Transverse colon (tissue), 4 donors: ENCODE measurements at places on chromosomes 2 and 18.

- DNase-seq, result no peak
- H3K4me1 ChIP-seq, result no peaks in the 10 kb centered on the region
- H3K27ac ChIP-seq, result no peak overlapping the region
- no peak overlapping the region for H3K4me3 ChIP-seq
- H3K27me3 ChIP-seq, result no peaks in the 10 kb centered on the region
These were observed 10.3 kb upstream of the PXDN start for GRCh38 chr2:1754461-1755170.

DNA sequence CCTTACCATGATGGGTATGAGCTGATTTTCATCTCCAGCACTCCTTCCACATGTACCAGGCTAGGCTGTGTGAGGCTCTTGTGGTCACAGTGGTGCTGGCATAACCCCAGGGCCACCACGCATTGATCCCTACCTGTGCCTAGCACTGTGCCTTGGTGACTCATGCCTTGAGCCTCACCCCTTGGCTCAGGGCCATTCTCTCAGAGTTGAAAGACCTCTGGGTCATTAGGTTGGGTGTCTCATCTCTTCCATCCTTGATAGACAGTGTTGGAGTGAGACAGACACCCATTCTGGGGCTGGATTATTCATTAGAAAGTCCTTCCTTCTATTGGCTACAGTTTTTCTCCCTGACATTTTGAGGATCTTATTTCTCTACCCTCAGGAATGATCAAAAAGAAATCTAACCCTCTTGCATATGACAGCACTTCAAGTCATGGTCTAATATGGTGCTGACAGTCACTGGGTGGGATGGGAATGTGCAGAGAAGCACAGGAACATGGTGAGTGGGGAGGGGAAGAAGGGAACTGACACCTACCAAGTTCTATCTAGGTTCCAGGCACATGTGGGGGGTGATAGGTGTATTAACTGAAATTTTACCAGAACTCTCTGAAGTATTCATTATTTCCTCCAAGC, 41.3 kb downstream of the DYSF start:
- H3K36me3 ChIP-seq, result no peaks in the 10 kb centered on the region
- H3K27me3 ChIP-seq, result no peaks in the 10 kb centered on the region
- DNase-seq, result no peak

GRCh38 chr2:192148241-192148619, 46.5 kb downstream of the TMEFF2 start:
- no peaks in the 10 kb centered on the region for H3K27me3 ChIP-seq
- DNase-seq, result no peak
- H3K27ac ChIP-seq, result no peak overlapping the region
- H3K36me3 ChIP-seq, result no peaks in the 10 kb centered on the region

DNA sequence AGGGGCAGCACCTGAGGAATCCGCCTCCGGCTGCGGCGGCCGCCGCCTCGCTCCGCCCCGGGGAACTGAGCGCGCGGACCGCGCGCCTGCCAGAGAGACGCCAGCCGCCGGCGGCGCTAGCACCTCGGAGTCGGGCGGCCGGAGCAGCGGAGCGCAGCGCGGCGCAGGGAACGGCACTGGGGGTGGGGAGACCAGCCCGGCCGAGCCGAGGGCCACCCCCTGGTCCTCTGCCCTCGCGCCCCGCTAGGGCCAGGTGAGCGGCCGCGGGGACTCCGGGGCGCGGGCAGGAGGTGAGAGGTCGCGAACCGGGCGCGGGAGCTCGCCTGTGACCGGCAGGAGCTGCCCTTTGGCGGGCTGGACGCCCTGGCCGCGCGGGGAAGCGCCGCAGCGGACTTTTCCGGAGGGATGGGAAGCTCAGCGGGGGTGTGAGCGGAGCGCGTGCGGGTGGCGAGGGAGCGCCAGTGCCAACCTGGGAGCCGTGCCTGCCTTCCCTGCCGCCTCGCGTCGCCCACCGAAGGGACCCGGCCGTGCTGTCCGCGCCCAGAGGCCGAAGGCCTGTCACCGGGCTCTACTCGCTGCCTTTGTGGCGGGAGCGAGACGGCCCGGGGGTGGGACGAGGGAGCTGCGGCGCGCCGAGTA, at the start of gene GREB1L:
TSS of gene GREB1L (plus strand) at position 92 of the 639 bp plus-strand sequence. CDS start 141,287 bp downstream, outside the sequence.
- peak; percentile 48 for DNase-seq
- H3K4me3 ChIP-seq, result peak within 1 kb of the TSS; percentile 43
- peaks cover 68% of the 10 kb centered on the region for H3K27me3 ChIP-seq
- no peaks in the 10 kb centered on the region for H3K36me3 ChIP-seq
- H3K4me1 ChIP-seq, result peaks cover 6% of the 10 kb centered on the region

DNA sequence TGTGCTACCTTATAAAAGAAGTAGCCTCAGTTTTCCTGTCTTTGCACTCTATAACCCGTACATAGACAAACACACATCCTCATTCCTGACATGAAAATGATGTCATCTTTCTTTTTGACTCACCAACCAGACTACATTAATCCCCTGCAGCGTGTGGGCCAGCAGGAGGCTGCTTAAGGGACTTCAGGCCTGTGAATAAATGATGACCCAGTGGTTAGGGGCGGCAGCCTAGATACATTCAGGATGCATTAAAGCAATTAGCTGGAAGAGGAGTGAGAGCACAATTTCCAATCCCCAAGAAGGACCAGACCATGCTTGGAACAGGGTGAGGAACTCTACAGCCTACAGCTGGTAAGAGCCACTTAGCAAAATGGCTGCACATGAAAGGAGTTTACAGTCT, 57.3 kb upstream of the KLF7 start:
- no peaks in the 10 kb centered on the region for H3K36me3 ChIP-seq
- H3K4me3 ChIP-seq, result no peak overlapping the region
- no peak overlapping the region for H3K27ac ChIP-seq
- H3K27me3 ChIP-seq, result no peaks in the 10 kb centered on the region

- H3K4me3 ChIP-seq, result no peak overlapping the region
- H3K36me3 ChIP-seq, result no peaks in the 10 kb centered on the region
- H3K4me1 ChIP-seq, result no peaks in the 10 kb centered on the region
- no peak overlapping the region for H3K27ac ChIP-seq
- no peaks in the 10 kb centered on the region for H3K27me3 ChIP-seq
- no peak for DNase-seq
These were observed 1002.3 kb downstream of the TDRD15 start for GRCh38 chr2:22126106-22126505.

- peaks cover 21% of the 10 kb centered on the region for H3K4me1 ChIP-seq
- H3K27me3 ChIP-seq, result no peaks in the 10 kb centered on the region
- H3K4me3 ChIP-seq, result no peak overlapping the region
- no peaks in the 10 kb centered on the region for H3K36me3 ChIP-seq
- DNase-seq, result no peak
- H3K27ac ChIP-seq, result no peak overlapping the region
These were observed 29.3 kb downstream of the SOS1 start for GRCh38 chr2:39091543-39091942.

DNA sequence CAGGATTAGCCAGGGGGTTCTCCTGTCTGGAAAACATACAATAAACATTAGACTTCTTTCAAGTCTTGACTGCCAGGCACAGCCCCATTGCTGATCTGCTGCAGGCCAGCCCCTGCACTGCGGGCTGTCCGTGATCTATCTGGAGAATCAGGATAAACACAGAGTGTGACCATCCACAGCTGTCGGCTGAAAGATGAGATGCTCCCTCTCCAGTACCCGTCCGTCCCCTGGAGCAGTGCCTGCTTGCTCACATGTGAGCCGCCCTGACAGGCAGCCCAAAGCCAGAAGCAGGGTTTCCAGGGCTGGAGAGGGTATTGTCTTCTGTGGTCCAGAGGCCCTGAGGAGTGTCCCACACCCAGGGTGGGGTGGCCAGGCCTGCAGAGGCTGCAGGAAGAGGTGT, 46.1 kb upstream of the FOSL2 start:
- H3K4me1 ChIP-seq, result peaks cover 14% of the 10 kb centered on the region
- no peak for DNase-seq
- no peaks in the 10 kb centered on the region for H3K27me3 ChIP-seq
- H3K27ac ChIP-seq, result no peak overlapping the region
- no peak overlapping the region for H3K4me3 ChIP-seq

DNA sequence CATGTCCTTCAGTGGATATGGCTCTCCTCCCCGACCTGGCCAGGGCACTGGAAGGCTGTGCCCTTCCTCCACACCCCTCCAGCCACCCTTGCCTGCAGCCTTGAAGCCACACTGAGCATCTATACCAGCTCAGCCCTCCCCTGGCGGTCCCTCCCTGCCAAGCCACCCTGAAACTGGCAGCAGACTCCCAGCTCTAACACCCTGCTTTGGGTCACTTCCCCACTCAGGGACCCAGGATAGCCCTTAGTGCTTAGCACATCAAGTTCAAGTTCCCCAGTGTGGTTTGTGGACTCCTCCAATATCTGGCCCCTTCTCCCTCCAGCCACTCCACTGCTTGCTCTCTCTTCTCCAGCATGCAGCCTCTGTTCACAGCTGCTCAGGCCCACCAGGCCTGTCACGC, 89.4 kb downstream of the TNS1 start:
- H3K4me3 ChIP-seq, result no peak overlapping the region
- H3K27ac ChIP-seq, result peak overlapping the region; percentile 95
- H3K27me3 ChIP-seq, result no peaks in the 10 kb centered on the region
- no peak for DNase-seq
- H3K4me1 ChIP-seq, result peaks cover 96% of the 10 kb centered on the region

DNA sequence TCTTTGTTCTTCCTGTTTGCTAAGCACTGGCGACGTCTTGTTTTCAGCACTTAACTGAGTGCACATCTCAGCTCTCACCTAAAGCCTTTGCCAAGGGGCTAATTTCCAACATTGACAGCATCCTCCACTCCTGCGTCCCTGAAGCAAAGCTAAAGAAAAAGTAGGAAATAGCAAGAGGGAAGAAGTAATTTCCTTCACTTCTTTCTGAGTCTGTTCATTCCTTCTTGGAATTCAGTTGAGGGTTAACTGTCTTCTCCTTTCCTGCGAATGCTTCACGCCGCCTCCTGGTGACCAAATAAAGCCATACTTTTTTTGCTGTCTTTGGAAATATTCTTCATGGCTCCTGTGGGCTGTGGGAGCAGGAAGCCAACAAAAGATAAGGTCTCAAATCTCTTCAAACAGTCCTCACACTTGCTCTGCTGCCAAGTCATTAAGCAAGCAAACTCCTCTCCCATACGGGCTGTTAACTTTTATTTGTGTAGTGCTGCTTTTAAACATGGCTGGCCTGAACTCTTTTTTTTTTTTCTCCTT, 100.9 kb downstream of the DPP10 start:
- H3K4me3 ChIP-seq, result no peak overlapping the region
- H3K4me1 ChIP-seq, result peaks cover 7% of the 10 kb centered on the region
- H3K36me3 ChIP-seq, result no peaks in the 10 kb centered on the region
- H3K27me3 ChIP-seq, result no peaks in the 10 kb centered on the region
- peak overlapping the region; percentile 54 for H3K27ac ChIP-seq

- no peaks in the 10 kb centered on the region for H3K27me3 ChIP-seq
- no peak for DNase-seq
- H3K27ac ChIP-seq, result no peak overlapping the region
- H3K36me3 ChIP-seq, result no peaks in the 10 kb centered on the region
- H3K4me3 ChIP-seq, result no peak overlapping the region
These were observed 83.8 kb downstream of the VIT start for GRCh38 chr2:36780231-36780839.

DNA sequence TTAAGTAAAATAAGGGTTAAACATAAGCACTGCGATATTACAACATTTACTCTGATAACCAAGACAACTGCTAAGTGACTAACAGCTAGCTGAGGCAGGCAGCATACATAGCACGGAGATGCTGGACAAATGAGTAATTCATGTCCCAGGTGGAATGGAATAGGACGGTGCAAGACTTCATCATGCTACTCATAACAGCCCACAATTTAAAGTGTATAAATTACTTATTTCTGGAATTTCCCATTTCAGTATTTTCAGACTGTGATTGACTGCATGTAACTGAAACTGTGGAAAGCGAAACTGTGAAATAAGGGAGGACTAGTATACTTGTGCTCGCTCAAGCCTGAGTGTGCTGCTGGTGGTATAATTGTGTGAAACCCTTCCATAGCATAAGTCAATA, 12.9 kb downstream of the IER3IP1 start:
- H3K36me3 ChIP-seq, result no peaks in the 10 kb centered on the region
- H3K27ac ChIP-seq, result no peak overlapping the region
- no peaks in the 10 kb centered on the region for H3K27me3 ChIP-seq
- H3K4me3 ChIP-seq, result no peak overlapping the region
- no peak for DNase-seq

GRCh38 chr2:213246497-213247281, 37.6 kb upstream of the SPAG16 start:
- no peak overlapping the region for H3K27ac ChIP-seq
- H3K27me3 ChIP-seq, result no peaks in the 10 kb centered on the region
- DNase-seq, result peak; percentile 19
- H3K4me1 ChIP-seq, result no peaks in the 10 kb centered on the region

DNA sequence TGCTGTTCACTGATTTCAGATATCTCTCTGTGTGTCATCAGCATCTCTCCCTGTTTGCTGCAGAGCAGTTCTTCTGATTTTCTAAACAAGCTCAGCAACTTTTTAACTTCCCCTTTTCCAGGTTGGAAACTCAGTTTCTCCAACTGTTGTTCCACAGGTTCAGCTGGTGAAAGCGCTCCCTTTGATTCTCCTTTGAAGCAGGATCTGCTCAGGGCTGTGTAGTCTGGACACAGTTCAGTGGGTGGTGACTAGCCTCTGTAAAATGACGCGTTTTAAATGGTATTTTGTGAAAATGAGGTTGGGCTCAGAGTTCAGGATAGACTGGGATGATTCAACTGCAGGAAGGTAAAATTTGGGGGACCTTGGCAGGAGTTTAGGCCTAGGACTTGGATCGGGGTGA, 106.3 kb downstream of the TRIM43 start:
- H3K27ac ChIP-seq, result no peak overlapping the region
- no peaks in the 10 kb centered on the region for H3K36me3 ChIP-seq
- H3K27me3 ChIP-seq, result no peaks in the 10 kb centered on the region
- H3K4me1 ChIP-seq, result no peaks in the 10 kb centered on the region
- H3K4me3 ChIP-seq, result no peak overlapping the region

GRCh38 chr2:63189026-63189425, 138.4 kb downstream of the OTX1 start:
- DNase-seq, result peak; percentile 8
- no peaks in the 10 kb centered on the region for H3K4me1 ChIP-seq
- H3K36me3 ChIP-seq, result no peaks in the 10 kb centered on the region
- no peak overlapping the region for H3K4me3 ChIP-seq
- H3K27ac ChIP-seq, result no peak overlapping the region
- H3K27me3 ChIP-seq, result no peaks in the 10 kb centered on the region

- no peak for DNase-seq
- no peak overlapping the region for H3K4me3 ChIP-seq
- H3K36me3 ChIP-seq, result no peaks in the 10 kb centered on the region
- H3K27ac ChIP-seq, result no peak overlapping the region
- no peaks in the 10 kb centered on the region for H3K4me1 ChIP-seq
- H3K27me3 ChIP-seq, result no peaks in the 10 kb centered on the region
These were observed 338.3 kb downstream of the DYSF start for GRCh38 chr2:71791501-71792135.

GRCh38 chr2:184004289-184004947, 593.9 kb upstream of the ZNF804A start:
- no peak for DNase-seq
- no peaks in the 10 kb centered on the region for H3K36me3 ChIP-seq

- no peaks in the 10 kb centered on the region for H3K36me3 ChIP-seq
- H3K4me1 ChIP-seq, result peaks cover 18% of the 10 kb centered on the region
- H3K4me3 ChIP-seq, result peak overlapping the region; percentile 65
- peak; percentile 19 for DNase-seq
- H3K27me3 ChIP-seq, result no peaks in the 10 kb centered on the region
These were observed 694 bp upstream of the HPCAL1 start for GRCh38 chr2:10301941-10302478.
